ENCODE measurements at places on chromosomes 5 and 9.

DNA sequence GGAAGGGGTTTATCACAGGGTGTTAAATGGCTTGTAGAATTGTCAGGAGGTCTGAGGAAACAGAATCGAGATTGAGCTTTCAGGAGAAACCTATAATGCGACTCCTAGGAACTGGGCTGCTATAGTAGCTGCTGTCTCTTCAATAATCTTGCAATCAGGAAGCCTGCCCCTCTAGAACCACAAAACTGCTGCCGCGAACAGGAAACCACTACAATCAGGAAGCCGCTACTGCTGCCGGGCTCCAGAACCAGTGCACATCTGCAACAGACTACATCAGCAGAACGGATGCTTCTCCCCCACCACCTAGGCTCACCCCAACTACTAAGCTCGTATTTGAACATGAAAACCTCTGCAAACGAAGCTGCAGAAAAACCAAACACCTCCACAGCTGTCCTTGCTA is 31.6 kb downstream of the TNFSF8 start:
- peak; percentile 98 for DNase-seq

DNA sequence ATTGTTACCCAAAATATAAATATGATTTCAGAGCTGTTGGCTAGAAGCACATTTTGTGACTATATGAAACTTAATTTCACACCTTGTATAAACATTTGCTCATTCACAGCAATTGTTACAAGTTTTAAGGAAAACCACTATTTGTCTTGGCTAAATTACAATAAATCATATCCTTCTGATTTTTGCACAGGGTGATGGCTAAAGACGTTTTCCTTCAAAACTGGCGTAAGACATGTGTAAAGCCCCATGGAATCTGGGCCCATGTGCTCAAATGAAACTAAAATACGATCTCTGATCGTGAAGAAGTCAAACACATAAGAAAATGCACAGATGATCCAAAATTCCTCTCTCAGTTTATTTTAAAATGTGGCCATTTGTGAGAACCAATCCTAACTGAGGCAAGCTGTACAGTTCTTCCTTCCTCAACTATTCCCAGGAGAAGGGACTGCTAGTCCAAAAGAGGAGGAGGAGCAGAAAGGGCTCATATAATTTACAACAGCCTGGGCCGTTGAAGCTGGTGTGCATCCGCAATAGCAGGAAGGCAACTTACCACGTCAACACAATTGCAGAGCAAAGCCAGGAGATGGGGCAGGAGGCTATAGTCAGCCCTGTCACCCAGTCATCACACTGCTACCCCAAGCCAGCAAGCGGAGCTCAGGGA is 98.4 kb downstream of the MED27 start:
- DNase-seq, result no peak

DNA sequence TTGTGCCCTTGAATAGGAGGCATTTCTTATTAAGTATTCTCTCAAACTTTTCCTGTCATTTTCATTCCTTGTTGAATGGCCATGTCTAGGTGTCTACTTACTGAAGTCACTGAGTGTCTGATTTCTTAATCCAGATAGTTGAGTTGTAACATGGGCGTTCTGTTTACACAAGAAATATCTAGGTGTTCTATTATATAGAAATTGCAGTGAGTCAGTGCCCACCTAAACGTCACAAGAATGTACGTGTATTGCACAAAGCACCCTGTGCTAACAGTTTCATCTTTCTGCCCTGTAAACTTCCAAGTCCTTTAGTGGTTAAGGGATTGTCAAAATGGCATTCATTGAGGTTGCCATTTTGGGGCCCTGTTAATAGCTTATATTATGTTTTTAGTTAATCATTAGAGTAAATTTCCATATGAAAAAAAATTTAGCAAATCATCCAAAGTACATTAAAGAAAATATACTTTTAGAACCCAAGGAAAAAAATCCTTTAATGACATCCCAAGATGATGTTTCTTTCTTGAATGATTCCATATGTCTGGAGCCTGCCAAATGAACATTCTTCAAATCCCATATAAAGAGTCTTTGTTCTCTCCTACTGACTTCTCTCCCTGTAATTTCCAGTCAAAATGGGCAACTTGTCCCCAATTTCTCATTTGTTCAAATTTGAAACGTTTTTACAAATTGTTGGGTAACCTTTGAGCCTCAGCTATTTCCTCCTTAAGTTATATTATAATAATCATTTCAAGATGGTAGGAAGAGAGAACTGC is 114.2 kb downstream of the GOLPH3 start:
- DNase-seq, result no peak

GRCh38 chr9:94786586-94786985 is 60.1 kb downstream of the AOPEP start:
- DNase-seq, result no peak

DNA sequence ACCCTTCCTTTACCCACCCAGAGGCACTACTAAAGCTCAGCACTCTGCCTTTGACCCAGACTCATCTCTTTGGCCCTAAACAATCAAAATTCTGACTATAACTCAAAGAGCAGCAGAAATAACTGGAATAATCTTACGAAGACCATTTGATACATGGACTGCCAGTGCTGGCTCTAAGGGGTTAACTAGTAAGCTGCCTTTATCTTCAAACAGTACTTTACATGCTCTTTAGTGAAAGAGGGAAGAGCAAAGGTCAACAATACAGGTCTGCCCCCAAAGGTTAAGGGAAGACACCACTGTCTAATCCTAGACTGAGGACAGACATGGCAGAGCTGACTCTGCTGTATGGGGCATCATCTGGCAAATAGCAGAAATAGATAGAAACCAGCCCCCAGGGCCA is 45.8 kb downstream of the NRG2 start:
- no peak for DNase-seq

DNA sequence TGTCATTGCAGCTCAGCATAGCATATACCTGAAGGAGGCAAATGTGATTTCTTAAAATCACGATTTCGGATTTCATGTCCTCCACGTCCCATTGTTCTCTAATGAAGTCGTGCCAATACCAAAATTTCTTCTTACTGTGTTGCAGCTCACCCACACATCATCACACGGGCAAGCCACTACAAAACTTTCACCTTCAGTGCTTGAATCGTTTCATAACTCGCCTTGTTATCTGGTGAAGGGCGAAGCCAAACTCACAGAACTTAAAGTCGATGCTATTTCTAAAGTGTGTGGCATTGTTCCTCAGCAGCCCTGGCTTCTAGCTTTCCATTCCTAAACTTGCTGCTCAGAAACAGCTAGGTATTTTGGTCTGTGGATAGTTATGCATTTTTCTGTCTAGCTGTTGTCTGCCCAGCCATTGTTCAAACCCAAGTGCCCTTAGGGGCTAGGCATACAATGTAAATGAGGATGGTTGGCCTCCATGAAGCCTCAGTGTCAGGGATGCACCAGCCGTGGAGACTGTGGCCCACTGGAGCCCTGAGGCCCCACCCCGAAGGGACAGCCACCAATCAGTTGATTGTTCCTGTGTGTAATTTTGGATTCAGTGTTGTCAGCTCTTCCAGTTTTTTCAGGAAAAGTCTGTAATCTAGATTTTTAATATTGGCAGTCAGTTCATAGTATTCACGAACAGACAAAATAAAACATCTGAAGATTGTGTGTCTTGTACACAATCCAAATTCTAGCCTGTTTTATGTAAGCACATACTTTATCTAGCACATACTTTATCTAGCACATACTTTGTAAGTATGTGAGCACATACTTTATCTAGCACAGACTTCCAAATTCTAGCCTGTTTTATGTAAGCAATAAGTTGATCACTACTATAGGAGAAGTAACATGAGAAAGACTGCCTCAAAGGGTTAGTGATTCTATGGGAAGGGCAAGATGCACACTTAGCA is 112.8 kb downstream of the DAPK1 start:
- no peak for DNase-seq

DNA sequence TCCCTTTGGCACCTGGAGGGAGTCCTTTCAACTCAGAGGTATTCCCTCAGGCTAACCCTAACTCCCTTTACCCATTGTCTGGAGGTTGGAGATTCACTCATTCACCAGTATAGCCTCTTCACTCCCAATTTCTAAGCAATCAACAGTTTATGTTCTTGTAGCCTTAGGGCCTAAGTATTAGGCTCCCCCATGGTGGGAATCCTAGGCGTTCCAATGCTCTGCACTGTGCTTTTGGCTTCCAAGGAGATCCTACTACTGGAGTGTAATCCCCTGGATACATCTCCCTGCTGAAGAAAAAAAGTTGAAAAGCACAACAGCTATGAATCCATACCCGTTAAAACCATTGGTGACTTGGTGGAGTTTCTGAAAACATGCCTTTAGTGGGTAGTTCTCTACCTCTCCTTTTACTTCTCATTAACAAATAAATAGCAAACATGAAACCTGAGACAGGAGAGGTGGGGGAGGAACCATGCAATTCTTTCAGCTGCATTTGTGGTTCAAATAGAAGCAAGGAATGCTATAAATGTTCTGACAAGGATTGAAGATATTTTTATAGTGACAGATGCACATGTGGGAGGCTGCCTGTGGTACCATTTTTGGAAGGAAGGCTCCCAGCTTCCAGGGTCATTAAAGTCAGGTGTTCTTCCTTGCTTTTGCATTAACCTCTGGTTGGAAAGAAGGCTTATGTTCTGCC is 397.1 kb downstream of the DMAC1 start:
- no peak for DNase-seq

- DNase-seq, result no peak
Observed at GRCh38 chr5:76527685-76528161, 95.5 kb downstream of the F2RL2 start.

- DNase-seq, result no peak
Observed at GRCh38 chr9:124262649-124262972, 4.9 kb downstream of the NEK6 start.

DNA sequence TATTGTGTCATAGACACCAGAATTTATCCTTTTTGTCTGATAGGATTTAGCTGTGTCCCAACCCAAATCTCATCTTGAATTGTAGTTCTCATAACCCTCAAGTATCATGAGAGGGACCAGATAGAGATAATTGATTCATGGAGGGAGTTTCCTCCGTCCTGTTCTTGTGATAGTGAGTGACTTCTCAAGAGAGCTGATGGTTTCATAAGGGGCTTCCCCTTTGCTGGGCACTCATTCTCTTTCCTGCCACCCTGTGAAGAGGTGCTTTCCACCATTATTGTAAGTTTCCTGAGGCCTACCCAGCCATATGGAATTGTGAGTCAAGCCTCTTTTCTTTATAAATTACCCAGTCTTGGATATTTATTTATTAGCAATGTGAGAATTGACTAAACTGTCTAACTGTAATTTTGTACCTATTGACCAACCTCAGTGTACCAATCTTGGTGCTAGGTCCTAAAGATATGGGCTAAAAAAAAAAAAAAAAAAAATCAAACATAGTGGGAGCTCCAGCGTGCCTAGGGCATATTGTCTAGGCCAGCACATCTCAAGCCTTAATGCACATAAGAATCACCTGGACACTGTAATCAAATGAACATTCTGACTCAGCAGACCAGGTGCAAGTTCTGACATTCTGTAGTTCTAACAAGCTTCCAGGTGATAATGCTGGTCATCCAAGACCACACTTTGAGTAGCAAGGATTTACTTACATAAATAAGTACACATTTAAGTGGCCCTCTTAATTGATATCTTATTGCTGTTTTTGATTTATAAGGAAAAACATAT is 30.5 kb downstream of the ST8SIA4 start:
- no peak for DNase-seq
